Inflammatory macrophage treated with lipopolysaccharide for 1 hour (primary cell): ENCODE measurements at places on chromosomes 2 and 18.

GRCh38 chr2:169082995-169083394 is 13.6 kb downstream of the DHRS9 start:
- peak; percentile 84 for DNase-seq

- peak; percentile 66 for DNase-seq
Observed at GRCh38 chr2:174634130-174635014, 36.8 kb upstream of the WIPF1 start.

DNA sequence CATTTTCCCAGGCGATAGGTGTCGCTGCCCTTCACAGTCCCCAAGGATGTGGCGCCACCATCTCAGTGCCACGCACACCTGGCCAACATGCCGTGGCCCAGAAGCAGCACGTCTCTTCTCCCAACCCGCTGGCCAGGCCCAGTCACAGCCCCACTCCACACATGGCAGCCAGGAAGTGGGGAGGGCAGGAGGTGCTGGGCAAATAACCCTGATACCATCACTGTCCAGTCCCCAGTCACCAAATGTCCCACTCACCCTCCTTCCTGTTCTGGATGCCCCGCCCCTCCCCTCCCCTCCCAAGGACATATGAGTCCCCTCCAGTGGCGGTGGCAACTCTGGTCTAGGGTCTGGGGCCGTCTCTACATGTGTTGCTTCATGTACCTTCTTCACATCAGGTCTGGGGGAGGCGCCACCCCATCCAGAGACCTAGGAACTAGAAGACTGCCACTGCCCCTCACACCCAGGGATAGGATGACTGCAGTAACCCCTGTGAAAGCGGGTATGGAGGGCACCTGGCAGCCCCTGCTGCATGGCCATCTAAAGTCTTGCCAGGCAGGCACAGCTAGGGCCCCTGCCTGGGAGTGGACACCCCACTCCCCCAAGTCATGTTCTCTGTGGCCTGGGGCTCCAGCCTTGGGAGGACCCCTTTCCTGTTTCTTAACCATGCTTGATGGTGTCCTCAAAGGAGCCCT is 7.3 kb upstream of the CAPN10 start:
- DNase-seq: peak; percentile 9

GRCh38 chr2:1283871-1284270 is 129.4 kb upstream of the TPO start:
- no peak for DNase-seq

GRCh38 chr18:34661464-34662087 is 48.5 kb upstream of the DTNA start:
- DNase-seq: peak; percentile 74

GRCh38 chr18:72601481-72601880 is 57.3 kb upstream of the CBLN2 start:
- DNase-seq: no peak

GRCh38 chr2:2775018-2775417 is 443.9 kb upstream of the MYT1L start:
- DNase-seq: no peak

GRCh38 chr2:70527447-70528080 is 26.1 kb downstream of the TGFA start:
- DNase-seq: no peak

GRCh38 chr2:136114382-136114781 is 3.6 kb downstream of the CXCR4 start:
- peak; percentile 59 for DNase-seq

DNA sequence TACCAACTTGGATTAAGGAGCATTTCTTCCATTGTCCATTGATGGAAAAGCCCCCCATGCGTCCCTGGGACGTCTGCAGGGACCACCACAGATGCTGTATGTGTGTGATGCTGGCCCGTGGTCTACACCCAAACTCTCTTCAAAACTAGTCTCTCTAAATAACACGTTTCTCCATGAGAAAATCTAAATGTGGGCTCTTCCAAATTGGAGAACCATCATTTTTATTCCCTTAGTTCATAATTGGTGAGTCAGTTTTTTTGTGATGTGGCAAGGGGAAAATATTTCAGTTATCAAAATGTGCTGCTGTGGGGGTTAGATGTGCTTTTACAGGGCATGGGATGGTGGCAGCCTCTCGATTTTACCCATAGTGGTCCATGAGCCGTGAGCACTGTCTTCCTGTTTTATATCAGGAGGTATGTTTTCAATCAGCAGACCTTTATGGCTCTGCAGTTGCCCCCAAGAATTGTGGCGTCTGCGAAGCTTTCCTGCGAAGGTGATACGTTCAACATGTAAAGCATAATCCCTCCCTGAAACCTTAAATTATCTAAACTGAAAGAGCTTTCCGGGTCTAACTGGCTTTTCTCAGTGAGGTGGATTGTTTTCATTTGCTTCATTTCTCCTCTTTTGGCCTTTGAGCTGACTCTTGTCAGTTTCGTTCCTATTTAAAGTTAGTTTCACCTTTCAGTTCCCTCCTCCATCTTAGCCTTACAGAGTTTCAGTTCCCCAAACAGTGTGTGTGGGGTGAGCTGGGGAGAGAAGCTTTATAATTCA is 78.4 kb downstream of the SETBP1 start:
- peak; percentile 80 for DNase-seq

GRCh38 chr18:2909431-2910140 is 62.8 kb downstream of the EMILIN2 start:
- no peak for DNase-seq

- DNase-seq: no peak
Observed at GRCh38 chr18:23631746-23632145, 31.0 kb downstream of the ANKRD29 start.

DNA sequence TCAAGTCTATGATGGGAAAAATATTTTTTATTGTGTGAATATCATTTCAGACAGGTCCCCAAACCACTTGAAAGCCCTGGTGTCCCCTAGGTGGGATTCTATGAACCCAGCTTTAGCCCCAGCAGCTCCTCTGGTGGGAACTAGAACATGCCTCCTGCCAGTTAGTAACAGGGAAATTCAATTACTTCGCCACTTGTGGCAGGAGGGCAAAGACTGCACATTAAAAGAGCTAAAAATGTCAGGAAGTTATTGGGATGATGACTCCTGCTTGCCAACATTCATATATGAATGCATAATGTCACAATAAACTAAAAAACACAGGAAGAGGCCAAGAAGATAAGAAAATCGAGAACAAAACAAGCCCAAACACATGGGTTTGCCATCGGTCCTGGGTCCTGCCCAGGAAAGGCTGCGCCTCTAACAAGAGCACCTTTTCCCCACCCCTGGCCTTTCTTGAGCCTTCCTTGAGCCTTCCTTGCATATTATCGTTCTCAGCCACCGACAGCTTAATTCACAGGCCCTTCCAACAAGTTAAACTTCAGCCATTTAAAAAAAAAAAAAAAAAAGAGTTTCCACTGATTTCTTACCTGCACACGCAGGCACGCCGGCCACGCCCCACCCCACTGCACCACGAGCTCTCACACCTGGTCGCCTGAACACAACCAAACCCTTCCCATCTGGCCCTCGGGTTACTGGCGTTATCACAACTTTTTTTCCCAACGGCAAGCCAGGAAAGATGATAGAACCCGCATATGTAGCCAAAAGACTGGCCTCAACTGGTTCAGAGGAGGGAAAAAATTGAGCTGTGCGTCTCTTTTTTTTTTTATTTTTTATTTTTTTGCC is 23.4 kb downstream of the BCL11A start:
- peak; percentile 63 for DNase-seq

- no peak for DNase-seq
Observed at GRCh38 chr2:120465701-120465988, 119.7 kb downstream of the INHBB start.

DNA sequence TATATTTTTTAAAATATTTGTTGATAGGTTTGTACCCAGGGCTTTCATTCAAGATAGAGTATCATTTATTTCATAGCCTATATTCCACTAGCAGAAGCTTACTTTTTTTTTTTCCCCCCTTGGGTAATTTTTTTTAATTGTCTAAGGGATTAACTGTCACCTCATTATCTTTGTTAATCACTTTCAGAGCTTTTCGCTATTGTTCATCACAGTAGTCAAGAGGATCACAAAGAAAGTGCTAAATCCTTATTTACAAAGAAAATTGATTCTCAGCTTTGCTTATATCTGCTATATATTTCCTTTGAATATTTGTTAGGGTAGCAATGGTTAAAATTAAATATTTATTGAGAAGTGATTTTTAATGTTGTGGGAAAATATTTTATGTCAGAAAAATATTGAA is 59.0 kb downstream of the CAMKMT start:
- no peak for DNase-seq

DNA sequence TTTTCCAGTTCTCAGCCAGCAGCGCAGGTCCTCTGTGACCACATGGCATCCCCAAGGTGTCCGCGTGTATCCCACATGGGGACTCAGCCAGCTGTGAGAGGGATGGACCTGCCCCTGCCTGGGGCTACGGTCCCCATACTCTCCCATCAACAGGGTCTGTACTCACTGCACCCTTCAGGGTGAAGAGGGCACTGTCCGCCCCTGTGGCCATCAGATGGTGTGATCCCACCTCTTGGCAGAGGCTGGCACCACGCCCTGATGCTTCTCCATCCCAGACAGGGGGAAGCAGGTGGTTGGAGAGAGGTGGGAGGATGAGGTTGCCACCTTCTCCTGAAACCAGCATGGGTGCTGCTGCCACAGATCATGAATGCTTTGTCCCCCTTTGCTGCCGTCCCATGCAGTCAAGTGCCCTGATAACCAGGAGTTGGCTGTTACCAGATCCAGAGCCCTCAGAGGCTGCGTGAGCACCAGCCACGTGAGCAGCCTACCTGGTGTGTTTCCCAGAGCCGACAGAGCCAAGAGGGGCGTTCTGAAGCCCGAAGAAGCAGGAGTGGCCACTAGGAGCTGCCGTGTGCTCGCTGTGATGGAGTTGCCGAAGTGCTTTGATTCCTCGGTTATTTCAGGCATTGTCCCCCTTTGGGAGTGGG is 93.9 kb downstream of the SH3RF3 start:
- no peak for DNase-seq

GRCh38 chr2:196130039-196130825 is 41.1 kb downstream of the STK17B start:
- DNase-seq: no peak

DNA sequence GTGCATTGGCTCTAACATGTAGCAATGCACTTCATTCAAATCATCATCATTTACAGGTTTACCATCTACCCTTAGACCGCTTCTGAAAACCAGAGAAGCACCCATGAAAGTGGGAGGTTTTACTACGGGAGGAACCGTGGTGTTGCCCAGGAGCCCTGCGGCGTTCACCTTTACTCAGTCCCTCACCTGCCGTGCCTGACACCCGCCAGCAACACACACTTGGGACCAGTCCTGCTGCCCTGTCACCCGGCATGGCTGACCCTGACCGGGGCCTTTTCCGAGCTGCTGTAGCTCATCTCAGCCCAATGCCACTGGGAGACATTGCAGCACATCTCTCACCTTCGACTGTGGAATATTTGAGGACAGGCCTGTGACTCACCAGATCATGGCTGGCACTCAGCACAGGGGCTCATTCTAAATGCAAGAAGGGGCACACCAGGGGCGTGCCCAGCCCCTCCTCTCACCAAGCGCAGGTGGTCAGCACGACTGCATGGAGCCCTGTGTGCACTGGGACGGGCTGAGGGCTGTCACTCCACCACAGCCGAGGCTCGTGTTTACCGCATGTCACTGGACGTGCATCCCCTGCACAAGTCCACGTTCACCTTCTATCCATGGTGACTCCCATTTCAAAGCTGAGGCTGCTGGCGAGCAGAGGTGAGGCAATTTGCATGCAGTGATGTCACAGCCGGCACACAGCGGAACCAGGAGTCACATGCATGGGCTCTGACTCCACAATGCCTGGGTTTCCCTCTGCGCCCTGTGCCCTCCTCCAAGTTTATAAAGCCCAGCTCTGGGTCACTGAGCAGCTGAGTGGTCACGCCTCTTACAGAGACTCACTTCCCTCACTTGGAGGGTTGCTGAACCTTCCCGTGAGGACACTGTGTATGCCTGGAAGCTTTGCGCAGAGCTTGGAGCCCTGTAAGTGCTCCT is 76.7 kb upstream of the SNTG2 start:
- DNase-seq: no peak

DNA sequence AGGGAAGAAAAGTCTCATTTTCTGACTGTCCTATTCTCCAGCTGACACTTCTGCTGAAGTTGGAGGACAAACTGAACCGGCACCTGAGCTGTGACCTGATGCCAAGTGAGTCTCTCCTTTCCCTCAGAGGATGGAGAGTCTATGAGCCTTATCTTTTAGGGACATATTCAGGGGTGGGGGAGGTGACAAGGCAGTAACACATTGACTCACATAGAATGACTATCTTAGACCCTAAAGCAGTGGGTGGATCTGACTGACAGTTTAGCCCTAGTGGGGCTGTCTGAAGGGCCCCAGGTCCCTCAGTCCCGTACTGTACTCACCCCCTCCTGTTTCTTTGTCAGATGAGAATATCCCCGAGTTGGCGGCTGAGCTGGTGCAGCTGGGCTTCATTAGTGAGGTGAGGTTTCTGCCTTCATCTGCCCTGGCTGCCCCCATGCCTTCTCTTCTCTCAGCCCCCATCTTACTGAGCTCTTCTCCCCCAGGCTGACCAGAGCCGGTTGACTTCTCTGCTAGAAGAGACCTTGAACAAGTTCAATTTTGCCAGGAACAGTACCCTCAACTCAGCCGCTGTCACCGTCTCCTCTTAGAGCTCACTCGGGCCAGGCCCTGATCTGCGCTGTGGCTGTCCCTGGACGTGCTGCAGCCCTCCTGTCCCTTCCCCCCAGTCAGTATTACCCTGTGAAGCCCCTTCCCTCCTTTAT is 805 bp upstream of the KRTCAP3 start:
- DNase-seq: no peak

GRCh38 chr18:32437100-32437834 is 33.4 kb downstream of the GAREM1 start:
- no peak for DNase-seq

DNA sequence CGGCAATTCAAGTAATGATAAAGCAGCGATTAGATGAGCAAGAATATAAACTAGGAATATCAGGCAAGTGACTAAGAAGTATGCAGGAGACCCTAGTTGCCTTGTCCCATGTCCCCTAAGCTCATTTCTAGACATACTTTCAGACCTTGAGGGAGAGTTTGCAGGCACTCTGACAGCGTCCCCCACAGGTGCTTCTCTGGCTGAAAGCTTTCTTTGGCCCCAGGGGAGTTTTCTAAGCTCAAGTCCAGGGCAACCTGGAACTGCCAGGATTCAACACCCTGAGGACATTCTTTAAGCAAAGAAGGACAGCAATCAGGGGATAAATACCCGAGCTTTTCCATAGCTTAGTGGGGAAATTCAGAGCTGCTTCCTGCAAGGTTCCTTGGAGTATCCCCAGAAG is 308.1 kb upstream of the CHST9 start:
- no peak for DNase-seq
